ENCODE measurements at places on chromosomes 12 and 14.

- peak; percentile 9 for DNase-seq
These were observed 169.0 kb downstream of the FBXL14 start for GRCh38 chr12:1425396-1425729.

DNA sequence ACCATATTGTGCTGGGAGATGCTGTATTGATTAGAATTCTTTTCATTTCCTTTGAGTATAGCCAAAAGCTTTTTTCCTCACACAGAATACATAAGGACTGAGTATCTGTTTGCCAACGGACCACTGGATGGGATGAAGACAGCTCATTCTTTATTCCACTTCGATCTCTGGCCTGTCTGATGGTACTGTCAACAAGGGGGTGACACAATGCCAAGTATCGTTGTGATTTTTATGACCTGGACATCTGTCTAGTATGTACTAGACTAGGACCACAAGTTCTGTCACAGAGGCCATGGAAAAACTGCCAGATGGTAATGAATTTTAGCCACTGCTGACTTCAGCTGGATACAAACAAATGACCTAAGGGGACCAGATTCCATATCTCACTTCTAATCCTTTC is 502.7 kb downstream of the SOX5 start:
- no peak for DNase-seq

GRCh38 chr12:2925322-2925995 is 33.7 kb upstream of the TEAD4 start:
- DNase-seq = no peak

- DNase-seq = no peak
These were observed 86.0 kb downstream of the AEBP2 start for GRCh38 chr12:19525274-19525673.

GRCh38 chr12:19694627-19695026 is 255.3 kb downstream of the AEBP2 start:
- DNase-seq = peak; percentile 68

- DNase-seq = peak; percentile 17
These were observed 30.4 kb upstream of the PSMA6 start for GRCh38 chr14:35261774-35262173.

- peak; percentile 58 for DNase-seq
These were observed 1.9 kb upstream of the SCFD1 start for GRCh38 chr14:30620178-30620577.

GRCh38 chr14:71050227-71050823 is 143.1 kb downstream of the PCNX1 start:
- peak; percentile 32 for DNase-seq

Data from mesenchymal stem cell (in vitro differentiated cells and primary cell).